HT-29 (cell line): ENCODE measurements at places on chromosomes 4 and X.

DNA sequence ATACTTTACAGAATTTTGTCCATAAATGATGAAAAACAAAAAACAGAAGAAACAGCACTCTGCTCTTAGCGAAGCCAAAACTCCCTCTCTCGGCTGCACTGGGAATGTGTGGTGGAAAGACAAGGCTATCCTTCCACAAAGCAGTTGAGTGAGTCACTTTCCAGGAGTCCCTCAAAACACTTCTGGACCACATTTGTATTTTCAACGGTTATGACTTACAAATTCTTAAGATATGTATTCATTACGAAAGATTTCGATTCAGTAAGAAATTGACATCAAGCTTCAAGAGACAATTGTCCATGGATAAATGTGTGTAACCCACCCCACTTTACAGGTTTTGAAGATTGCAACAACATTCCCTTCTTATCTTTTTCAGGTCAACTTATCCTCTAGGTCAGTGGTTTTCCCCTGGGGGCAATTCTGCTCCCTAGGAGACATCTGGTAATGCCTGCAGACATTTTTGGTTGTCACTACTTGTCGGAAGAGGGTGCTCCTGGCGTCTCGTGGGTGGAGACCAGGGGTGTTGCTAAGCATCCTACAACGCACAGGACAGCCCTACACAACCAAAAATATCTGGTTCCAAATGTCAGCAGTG lies 66.7 kb upstream of the MTNR1A start:
- DNase-seq, result no peak

- DNase-seq, result peak; percentile 96
These were observed 369.6 kb downstream of the PCDH7 start for GRCh38 chr4:31089815-31090214.

GRCh38 chr4:86261636-86262035 lies 98.2 kb downstream of the MAPK10 start:
- no peak for DNase-seq

DNA sequence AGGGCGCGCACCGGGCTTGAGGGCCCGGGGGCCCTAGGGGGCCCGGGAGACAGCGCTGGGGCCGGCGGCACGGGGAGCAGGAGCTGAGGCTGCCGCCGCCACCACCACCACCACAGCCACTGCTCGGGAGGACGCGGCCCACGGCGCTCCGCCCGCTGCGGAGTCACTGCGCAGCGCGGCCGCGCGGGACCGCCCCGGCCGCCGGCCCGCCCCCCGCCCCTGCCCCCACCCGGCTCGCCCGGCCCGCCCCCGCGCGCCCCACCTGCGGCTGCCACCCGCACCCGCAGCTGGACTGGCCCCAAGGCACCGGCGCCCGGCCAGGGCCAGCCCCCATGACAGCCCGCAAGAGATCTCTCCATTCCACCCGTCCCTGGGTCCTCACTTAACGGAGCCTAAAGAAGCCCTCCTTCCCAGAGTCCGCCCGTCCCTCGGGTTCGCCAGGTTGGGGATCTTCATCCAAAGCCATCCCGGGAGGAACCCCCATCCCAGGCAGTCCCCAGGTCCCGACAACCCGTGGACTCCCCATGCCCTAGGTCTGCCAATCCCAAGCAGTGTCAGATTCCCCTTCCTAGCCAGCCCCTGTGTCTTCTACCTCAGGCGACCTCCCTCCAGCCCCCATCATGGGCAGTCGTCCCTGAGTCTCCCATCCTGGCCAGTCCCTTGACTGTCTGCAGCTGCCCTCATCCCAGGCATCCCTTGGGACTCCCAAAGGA lies 40.0 kb upstream of the IQSEC2 start:
- no peak for DNase-seq

- no peak for DNase-seq
These were observed 1.4 kb upstream of the MAGED1 start for GRCh38 chrX:51891821-51892551.

GRCh38 chrX:9785254-9785943 lies 830 bp upstream of the SHROOM2 start:
- no peak for DNase-seq

DNA sequence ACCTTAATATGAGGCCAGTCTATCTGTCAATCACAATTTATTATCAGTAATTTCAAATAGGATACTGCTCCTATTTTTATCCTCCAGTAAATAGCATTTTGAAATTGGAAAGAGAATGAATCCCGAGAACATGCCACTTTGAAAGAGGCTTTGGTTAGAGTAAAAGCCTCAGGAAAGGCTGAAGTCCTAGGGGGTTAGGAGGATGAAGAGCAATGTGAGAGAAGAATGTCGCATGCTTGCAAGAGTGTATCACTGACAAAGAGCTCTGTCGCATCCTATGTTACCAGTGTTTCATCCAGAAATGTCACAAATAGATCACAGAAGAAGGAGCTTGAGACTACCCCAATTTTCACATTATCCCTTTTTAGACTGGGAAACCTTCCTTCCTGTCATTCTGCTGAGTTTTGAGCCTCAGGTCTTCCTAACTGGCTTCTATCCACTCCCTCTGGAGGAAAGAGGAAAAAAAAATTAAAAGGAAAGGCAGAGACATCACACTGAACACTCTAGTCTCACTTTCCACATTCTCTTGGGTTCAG lies 39.8 kb downstream of the GPM6A start:
- DNase-seq, result no peak

DNA sequence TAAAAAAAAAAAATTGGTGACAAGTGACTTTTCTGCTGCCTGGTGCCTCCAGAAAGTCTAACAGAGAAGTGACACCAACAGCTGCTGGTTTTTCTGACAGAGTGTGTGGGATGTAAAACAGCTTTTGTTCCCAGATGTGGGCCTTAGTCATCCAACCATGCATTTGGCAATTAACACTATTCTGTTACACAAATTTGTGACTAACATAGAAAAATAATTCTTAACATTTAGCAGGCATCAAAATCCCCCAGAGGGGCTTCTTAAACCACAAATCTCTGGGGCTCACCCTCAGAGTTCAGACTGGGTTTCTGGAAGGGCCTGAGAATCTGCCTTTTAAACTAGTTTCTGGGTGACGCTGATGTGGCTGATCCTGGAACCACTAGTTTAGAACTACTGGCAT lies 100.5 kb upstream of the PCDH7 start:
- no peak for DNase-seq

GRCh38 chrX:149007423-149007822 lies 497.7 kb downstream of the IDS start:
- DNase-seq, result no peak

- DNase-seq, result no peak
These were observed 182.0 kb downstream of the RASL11B start for GRCh38 chr4:53043891-53044650.

GRCh38 chrX:143306991-143307937 lies 210.0 kb downstream of the SPANXN3 start:
- DNase-seq, result peak; percentile 45

GRCh38 chr4:5266991-5267390 lies 215.7 kb downstream of the STK32B start:
- no peak for DNase-seq

DNA sequence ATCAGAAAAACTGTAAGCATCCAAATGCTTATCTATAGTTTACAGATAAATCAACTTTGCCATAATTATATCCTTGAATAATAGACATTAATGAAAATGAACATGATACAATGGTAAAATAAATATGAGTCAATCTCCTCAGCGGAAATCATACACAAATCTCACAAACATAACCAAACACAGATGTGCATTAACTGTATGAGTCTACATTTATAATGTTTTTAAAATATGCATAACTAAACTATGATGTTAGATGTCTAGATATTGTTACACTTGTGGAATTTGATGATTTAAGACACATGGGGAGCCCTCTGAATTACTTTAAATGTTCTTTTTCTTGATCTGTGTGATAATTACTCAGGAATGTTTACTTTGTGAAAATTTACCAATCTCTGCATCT lies 951.2 kb downstream of the TECRL start:
- DNase-seq, result no peak

DNA sequence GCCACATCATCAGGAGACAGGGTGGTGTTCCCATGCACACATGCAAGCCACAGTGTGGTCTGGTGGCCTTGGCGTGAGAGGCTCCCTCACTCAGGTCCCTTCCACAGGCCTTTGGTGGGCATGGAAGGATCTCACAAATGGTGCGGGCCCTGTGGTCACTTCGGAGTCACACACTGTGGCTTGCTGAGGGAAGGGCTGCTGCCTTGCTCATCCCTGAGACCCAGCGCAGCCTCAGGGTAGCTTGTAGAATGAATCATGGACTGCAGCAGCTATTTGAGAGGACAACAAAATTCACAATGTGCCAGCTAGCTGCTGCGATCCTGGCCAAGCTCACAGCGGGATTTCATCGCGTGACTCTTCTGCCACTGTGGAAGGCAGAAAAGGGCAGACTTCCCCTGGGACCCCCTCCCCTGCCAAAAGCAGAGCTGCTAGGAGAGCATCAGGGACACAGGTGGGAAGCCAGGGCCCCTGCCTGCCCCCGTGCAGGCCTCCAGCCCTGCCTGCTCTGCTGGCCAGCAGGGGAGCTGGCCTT lies 106.4 kb downstream of the ABLIM2 start:
- DNase-seq, result no peak

- no peak for DNase-seq
These were observed 1062.5 kb downstream of the ADGRL3 start for GRCh38 chr4:62262676-62263075.

DNA sequence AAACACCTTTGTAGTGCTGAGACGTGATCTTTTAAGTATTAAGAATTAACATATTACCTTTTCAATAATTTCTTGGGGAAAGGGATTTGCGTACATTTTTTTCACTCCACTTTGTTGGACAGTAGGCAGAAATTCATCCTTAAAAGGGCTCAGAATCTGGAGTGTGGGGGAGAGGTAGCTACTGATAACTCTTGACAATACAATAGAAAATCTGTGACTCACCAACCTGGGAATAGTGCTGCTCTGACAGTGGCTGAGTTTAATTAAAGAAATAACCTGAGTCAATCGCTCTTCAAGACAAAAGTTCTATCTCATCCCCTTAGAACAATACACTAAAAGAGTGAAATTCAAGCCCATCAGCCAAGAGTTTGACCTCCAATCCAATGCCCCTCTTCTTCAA lies 60.2 kb downstream of the SLC9A7 start:
- no peak for DNase-seq

GRCh38 chr4:108054025-108054638 lies 64.4 kb downstream of the HADH start:
- DNase-seq, result no peak

GRCh38 chrX:118174516-118175098 lies 58.0 kb upstream of the KLHL13 start:
- no peak for DNase-seq

DNA sequence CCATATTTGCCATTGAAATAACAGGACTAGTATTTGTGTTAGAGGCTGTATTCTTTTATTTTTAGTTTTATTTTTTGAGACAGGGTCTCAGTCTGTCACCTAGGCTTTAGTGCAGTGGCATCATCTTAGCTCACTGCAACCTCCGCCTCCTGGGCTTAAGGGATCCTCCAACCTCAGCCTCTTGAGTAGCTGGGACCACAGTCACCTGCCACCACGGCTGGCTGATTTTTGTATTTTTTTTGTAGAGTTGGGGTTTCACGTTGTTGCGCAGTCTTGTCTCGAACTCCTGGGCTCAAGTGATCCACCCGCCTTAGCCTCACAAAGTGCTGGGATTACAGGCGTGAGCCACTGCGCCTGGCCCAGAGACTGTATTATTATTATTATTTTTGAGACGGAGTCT lies 15.3 kb downstream of the TMEM131L start:
- no peak for DNase-seq

- no peak for DNase-seq
These were observed 100.3 kb downstream of the PAPSS1 start for GRCh38 chr4:107619731-107620130.

DNA sequence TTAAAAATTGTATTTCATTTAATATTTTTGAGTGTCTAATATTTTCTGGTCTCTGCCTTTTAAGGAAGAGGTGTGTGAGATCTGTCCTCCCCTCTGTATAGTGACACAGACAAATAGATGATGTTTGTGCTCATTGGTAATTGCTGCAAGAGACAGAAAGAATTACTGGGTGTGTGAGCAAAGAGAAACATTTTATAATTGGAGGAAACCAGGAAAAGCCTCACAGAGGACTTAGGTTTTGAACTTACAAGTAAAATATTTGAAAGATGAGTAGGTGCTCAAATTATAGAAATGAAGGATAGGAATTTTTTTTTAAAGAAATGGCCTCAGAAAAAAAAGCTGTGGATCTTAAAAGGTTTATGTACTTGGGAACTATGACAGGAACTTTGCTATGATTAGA lies 149.8 kb downstream of the SPCS3 start:
- DNase-seq, result no peak

DNA sequence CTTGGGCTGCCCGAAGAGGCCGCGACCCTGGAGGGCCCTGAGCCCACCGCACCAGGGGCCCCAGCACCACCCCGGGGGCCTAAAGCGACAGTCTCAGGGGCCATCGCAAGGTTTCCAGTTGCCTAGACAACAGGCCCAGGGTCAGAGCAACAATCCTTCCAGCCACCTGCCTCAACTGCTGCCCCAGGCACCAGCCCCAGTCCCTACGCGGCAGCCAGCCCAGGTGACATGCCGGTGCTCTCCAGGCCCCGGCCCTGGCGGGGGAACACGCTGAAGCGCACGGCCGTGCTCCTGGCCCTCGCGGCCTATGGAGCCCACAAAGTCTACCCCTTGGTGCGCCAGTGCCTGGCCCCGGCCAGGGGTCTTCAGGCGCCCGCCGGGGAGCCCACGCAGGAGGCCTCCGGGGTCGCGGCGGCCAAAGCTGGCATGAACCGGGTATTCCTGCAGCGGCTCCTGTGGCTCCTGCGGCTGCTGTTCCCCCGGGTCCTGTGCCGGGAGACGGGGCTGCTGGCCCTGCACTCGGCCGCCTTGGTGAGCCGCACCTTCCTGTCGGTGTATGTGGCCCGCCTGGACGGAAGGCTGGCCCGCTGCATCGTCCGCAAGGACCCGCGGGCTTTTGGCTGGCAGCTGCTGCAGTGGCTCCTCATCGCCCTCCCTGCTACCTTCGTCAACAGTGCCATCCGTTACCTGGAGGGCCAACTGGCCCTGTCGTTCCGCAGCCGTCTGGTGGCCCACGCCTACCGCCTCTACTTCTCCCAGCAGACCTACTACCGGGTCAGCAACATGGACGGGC lies 579 bp downstream of the ABCD1 start:
- DNase-seq, result peak; percentile 25

GRCh38 chr4:98092833-98093439 lies 50.3 kb downstream of the STPG2 start:
- DNase-seq, result peak; percentile 41

DNA sequence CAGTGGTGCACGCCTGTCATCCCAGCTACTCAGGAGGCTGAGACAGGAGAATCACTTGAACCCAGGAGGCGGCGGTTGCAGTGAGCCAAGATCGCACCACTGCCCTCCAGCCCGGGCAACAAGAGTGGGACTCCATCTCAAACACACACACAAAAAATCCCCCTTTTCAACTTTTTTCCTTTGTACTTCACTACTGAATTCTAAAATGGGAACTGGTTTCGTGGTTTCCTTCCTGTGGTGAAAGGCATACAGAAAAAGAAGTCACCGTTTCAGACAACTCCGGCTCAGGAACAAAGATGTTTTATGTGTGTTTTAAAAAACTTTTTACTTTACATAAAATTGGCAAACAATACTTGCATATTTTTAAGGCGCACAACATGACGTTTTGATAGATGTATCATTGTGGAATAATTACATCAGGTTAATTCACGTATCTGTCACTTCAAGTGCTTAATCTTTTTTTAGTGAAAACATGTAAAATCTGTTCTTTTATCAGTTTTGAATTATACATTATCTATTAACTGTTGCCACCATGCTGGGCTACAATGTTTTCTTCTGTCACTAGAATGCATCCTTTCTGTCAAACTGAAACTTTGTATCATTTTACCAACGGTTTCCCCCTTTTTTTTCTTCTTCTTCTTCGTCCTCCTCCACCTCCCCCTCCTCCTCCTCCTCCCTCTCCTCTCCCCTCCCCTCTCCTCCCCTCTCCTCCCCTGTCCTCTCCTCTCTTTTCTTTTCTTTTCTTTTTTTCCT lies 186.0 kb downstream of the CRLF2 start:
- no peak for DNase-seq

- no peak for DNase-seq
These were observed 78.2 kb upstream of the PRSS48 start for GRCh38 chr4:151198748-151199147.
